GM23338 (cell line): ENCODE measurements at places on chromosomes 5 and 9. TPM values are rescaled to one million over a fixed set of nuclear protein-coding genes. Genes with fewer than 3 reads are reported as not detected.

Gene SLC6A18
- total RNA-seq: not detected in 2 replicates

Gene ANAPC2
- total RNA-seq: 41.5 and 42.9 TPM in 2 replicates

Gene KIF24
- 4.4 and 4.7 TPM in 2 replicates for total RNA-seq

Gene EGFL7
- total RNA-seq: 56.1 and 60.8 TPM in 2 replicates

Gene MLANA
- total RNA-seq: not detected in 2 replicates

Gene C9
- total RNA-seq: 2.8 TPM in 1 of 2 replicates, not detected in the other

Gene TAS2R1
- total RNA-seq: 0.31 TPM in 1 of 2 replicates, not detected in the other

Gene TAF1L
- total RNA-seq: 0.04 and 0.07 TPM in 2 replicates

Gene MRPL36
- 47.5 and 79.9 TPM in 2 replicates for total RNA-seq

Gene PCDHB3
- 15.3 and 19.4 TPM in 2 replicates for total RNA-seq

Gene PCDHGB2
- total RNA-seq: 5.0 and 5.8 TPM in 2 replicates

Gene MAMDC4
- total RNA-seq: 4.1 and 6.8 TPM in 2 replicates

Gene IL17B
- total RNA-seq: not detected in 2 replicates

Gene DMRT3
- not detected in 2 replicates for total RNA-seq

Gene THBS4
- 13.7 and 23.2 TPM in 2 replicates for total RNA-seq

Gene GPRIN1
- 11.7 and 14.6 TPM in 2 replicates for total RNA-seq
